ENCODE measurements at places on chromosomes 16 and 17. TPM values are rescaled to one million over a fixed set of nuclear protein-coding genes. Genes with fewer than 3 reads are reported as not detected.

- no peak for DNase-seq
These were observed 534.0 kb downstream of the MAF start for GRCh38 chr16:79066561-79066960.

DNA sequence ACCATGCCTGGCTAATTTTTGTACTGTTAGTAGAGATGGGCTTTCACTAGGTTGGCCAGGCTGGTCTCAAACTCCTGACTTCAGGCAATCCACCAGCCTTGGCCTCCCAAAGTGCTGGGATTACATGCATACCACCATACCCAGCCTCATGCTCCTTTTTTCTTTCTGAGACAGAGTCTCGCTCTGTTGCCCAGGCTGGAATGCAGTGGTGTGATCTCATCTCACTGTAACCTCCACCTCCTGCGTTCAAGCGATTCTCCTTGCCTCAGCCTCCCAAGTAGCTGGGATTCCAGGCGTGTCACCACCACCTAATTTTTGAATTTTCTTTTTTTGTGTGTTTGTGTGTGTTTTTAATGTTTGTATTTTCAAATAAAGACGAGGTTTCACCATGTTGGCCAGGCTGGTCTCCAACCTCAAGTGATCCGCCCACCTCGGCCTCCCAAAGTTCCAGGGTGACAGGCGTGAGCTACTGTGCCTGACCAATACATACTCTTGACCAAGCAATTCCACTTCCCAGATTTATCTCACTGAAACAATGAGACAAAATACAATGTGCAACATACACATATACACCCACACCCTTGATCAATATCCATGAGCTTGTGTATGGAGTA lies 5.0 kb downstream of the GRB2 start:
- DNase-seq: no peak

- no peak for DNase-seq
These were observed 38.0 kb downstream of the TOM1L2 start for GRCh38 chr17:17934214-17934613.

GRCh38 chr16:83338941-83339340 lies 468.8 kb upstream of the HSBP1 start:
- no peak for DNase-seq

DNA sequence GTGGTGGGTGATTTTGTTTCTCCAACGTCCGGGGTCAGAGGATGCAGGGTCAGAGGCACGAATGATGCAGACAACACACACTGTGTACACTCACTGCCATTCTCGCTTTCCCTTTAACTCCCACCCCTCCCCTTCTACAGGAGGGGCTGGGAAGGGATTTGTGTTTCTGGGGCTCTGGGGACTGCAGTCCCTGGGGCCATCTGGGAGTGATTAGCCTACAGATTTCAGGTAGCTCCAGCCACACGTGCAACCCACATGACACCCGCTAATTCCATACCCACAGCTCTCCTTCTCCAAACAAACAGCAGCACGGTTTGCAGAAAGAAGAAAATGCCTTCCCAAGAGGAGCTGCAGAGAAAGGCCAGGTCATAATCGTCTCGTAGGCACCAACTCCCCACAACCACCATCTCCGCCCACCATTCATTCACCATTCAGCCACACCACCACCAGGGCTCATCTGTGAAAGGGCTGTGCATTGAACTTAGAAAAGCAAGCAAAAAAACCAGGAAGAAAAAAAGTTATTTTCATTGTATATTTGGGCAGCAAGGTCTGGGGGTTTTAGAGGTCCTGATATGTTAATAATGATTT lies 9.4 kb upstream of the SOX9 start:
- DNase-seq: no peak

- no peak for DNase-seq
These were observed 235.8 kb downstream of the MAP2K4 start for GRCh38 chr17:12256380-12256995.

GRCh38 chr17:19714542-19715411 lies 1.6 kb downstream of the SLC47A2 start:
- DNase-seq: no peak

GRCh38 chr16:88783391-88784073 lies 1.5 kb downstream of the PIEZO1 start:
- no peak for DNase-seq

DNA sequence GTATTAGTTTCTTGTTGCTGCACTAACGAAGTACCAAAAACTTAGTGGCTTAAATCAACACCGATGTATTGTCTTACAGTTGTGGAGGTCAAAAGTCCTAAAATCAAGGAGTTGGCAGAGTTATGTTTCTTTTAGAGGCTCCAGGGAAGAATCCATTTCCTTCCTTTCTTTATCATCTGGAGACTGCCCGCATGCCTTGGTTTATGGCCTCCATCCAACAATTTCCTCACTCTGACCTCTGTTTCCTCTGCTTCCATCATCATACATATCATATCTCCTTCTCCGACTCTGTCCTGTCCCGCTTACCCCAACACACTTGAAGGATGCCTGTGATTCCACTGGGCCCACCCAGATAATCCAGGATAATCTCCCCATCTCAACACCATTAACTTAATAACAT lies 627.8 kb downstream of the KCNJ2 start:
- no peak for DNase-seq

- DNase-seq: no peak
These were observed 11.8 kb downstream of the CYB5B start for GRCh38 chr16:69435977-69436820.

The ATXN7L3 gene
- total RNA-seq: 46.0 TPM

The KRTAP2-3 gene
- total RNA-seq: not detected

The MYH13 gene
- not detected for total RNA-seq

The FSCN2 gene
- 0.20 TPM for total RNA-seq

The GLP2R gene
- 1.1 TPM for total RNA-seq
